ENCODE measurements at places on chromosomes 7 and 10. TPM values are rescaled to one million over a fixed set of nuclear protein-coding genes. Genes with fewer than 3 reads are reported as not detected.

- no peak for DNase-seq
Observed at GRCh38 chr10:5817322-5818047, 4.3 kb upstream of the GDI2 start.

- no peak for DNase-seq
Observed at GRCh38 chr10:11284291-11285085, 266.8 kb downstream of the CELF2 start.

GRCh38 chr7:4742852-4743251 is 32.6 kb upstream of the AP5Z1 start:
- DNase-seq: no peak

DNA sequence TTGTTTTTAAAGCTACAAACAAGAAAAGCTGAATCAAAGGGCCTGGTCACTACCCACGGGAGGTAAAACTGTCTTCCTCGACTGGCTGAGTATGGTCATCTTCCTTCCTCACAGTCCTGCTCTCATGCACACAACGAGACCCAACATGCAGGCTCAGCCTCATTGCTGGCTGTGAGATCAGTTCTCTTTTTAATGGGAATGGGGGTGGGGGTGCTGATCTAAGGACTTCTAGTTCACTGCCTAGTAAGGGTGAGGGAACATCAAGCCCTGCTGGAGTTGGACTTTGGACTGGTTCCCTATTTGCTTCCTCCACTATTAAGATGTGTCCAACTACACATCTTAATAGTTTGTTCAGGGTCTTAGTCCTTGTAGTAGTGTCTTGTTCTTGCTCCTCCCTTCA is 48.2 kb downstream of the ABCB4 start:
- no peak for DNase-seq

PRSS37 gene
- total RNA-seq: not detected

GRCh38 chr7:33191340-33191739 is 62.0 kb downstream of the BBS9 start:
- DNase-seq: no peak

NME8 gene
- total RNA-seq: not detected

Data from Karpas-422 (cell line).